ENCODE measurements at places on chromosomes 3 and 15. TPM values are rescaled to one million over a fixed set of nuclear protein-coding genes. Genes with fewer than 3 reads are reported as not detected.

- no peak for DNase-seq
- peak overlapping the region; percentile 79 for H3K4me3 ChIP-seq
- peak overlapping the region; percentile 94 for H3K27ac ChIP-seq
- no peaks in the 10 kb centered on the region for H3K36me3 ChIP-seq
- no peaks in the 10 kb centered on the region for H3K27me3 ChIP-seq
Measured at GRCh38 chr3:187746442-187747281, 1.4 kb upstream of the BCL6 start.

DNA sequence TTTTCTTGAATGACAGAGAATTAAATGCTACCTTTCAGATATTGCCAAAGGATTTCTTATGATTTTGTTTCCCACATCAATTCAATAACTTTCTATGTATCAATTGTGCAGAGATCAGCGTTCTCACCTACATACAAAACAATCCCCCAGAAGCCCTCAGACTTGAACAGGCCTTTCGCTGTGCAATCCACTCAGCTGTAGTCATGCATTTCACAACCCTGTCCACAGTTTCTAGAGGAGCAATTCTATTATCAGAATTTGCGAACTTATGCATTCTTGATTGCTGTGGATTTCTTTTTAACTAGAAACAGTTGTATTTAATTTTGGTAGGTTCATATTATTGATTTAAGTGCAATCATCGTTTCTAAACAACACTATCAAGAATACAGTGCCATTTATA lies 13.7 kb upstream of the ALCAM start:
- H3K27ac ChIP-seq = no peak overlapping the region
- no peak for DNase-seq
- no peak overlapping the region for H3K4me3 ChIP-seq
- peaks cover 3% of the 10 kb centered on the region for H3K4me1 ChIP-seq
- H3K36me3 ChIP-seq = no peaks in the 10 kb centered on the region
- no peaks in the 10 kb centered on the region for H3K27me3 ChIP-seq

DNA sequence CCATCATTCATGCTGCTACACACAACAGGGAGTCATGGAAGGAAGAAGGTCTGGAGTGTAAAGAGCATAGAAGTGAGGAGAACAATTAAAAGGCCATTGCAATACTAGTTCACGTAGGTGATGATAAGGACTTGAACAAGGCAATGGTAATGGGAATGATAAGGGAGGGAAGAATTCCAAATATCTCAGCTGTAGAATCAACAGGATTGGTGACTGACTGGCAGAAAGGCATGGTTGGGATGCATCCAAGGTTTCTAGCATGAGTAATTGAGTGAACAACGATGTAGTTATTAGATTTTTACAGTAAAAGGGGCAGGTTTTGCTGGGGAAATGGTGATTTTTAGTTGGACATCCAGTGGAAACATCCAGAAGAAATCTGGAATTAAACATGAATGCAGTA lies 2.4 kb upstream of the SEC62 start:
- no peak overlapping the region for H3K27ac ChIP-seq
- DNase-seq = no peak
- H3K4me3 ChIP-seq = no peak overlapping the region
- peaks cover 25% of the 10 kb centered on the region for H3K4me1 ChIP-seq

DNA sequence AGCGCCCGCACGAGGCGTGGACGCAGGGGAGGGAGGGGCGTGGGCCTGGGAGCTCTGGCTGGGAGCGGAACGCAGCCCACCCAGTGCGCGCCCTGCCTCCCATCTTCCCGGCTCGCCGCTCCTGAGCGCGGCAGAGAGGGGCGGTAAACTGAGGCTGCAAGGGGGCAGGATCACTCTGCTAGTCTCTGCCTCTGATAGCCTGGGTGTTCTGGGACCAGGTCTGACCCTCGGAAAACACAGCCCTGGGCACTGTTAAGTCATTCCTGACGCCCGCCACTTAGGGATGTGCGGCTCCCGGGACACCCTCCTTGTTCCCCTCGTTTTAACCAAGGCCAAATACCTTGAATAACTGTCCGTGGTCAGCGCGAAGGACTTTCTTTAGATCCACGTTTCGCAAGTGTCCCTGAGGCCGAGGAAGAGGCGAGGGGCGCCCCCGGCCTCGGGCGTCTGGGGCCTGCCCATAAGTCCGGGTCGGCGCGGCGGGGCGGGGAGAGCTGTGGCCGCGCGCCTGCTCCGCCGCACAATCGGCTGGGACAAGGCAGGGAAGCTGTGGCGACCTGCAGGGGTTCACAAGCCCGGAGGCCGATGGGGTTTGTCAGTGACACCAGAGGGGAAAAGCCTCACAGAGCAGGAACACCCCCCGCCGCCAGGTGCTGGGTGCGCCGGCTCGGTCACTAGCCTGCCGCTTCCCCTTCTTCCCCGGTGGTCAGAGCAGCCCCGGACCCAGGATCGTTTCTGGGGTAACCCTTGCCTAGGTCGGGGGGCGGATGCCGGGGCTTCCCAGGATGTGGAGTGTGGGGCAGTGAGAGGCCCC lies 1.5 kb downstream of the ITPKA start:
- no peaks in the 10 kb centered on the region for H3K27me3 ChIP-seq
- peak overlapping the region; percentile 69 for H3K4me3 ChIP-seq
- peaks cover 38% of the 10 kb centered on the region for H3K4me1 ChIP-seq

GRCh38 chr3:185406121-185406620 lies 43.2 kb downstream of the MAP3K13 start:
- H3K36me3 ChIP-seq = no peaks in the 10 kb centered on the region
- no peak for DNase-seq
- H3K27ac ChIP-seq = no peak overlapping the region

- H3K27me3 ChIP-seq = no peaks in the 10 kb centered on the region
- no peaks in the 10 kb centered on the region for H3K36me3 ChIP-seq
- no peak for DNase-seq
- H3K27ac ChIP-seq = no peak overlapping the region
- H3K4me1 ChIP-seq = no peaks in the 10 kb centered on the region
- H3K4me3 ChIP-seq = no peak overlapping the region
Measured at GRCh38 chr3:38738630-38739395, 77.2 kb downstream of the SCN10A start.

DNA sequence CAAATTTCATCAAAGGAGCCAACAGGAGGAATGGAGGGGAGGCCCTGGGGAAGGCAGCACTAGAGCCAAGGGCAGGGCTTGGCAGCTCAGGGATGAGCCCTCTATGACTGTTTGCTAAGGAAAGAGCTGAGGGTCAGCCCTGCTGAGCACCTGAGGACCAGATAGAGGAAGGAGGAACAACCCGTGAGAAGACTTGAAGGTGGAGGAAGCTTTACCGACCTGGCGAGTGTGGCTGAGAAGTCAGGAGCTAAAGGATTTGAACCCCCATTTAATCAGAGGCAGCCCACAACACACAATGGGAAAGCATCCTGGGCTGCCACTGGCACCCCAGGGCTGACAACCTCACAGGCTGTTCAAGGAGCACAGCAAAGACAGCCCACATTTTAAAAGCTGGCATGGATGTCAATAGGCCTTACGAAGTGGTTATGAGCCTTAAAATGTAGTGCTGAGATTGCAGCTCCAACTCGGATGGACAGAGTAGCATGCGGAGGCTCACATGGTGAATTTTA lies 20.7 kb upstream of the LRRC2 start:
- no peaks in the 10 kb centered on the region for H3K27me3 ChIP-seq
- DNase-seq = no peak
- no peak overlapping the region for H3K4me3 ChIP-seq
- no peaks in the 10 kb centered on the region for H3K36me3 ChIP-seq

- peaks cover 43% of the 10 kb centered on the region for H3K4me1 ChIP-seq
- H3K36me3 ChIP-seq = peaks cover 14% of the 10 kb centered on the region
- H3K27ac ChIP-seq = peak overlapping the region; percentile 72
- DNase-seq = no peak
- no peaks in the 10 kb centered on the region for H3K27me3 ChIP-seq
Measured at GRCh38 chr15:83904107-83905040, 250.5 kb downstream of the ADAMTSL3 start.

GRCh38 chr3:152961323-152961722 lies 126.4 kb downstream of the P2RY1 start:
- H3K27ac ChIP-seq = no peak overlapping the region
- H3K4me1 ChIP-seq = no peaks in the 10 kb centered on the region
- no peaks in the 10 kb centered on the region for H3K36me3 ChIP-seq
- no peak for DNase-seq
- no peaks in the 10 kb centered on the region for H3K27me3 ChIP-seq
- H3K4me3 ChIP-seq = no peak overlapping the region

GRCh38 chr3:117439812-117440211 lies 730.2 kb downstream of the TUSC7 start:
- no peak overlapping the region for H3K4me3 ChIP-seq
- H3K27me3 ChIP-seq = no peaks in the 10 kb centered on the region
- no peak overlapping the region for H3K27ac ChIP-seq
- H3K36me3 ChIP-seq = no peaks in the 10 kb centered on the region

GRCh38 chr3:177733936-177734335 lies 536.7 kb upstream of the TBL1XR1 start:
- H3K27ac ChIP-seq = no peak overlapping the region
- H3K27me3 ChIP-seq = no peaks in the 10 kb centered on the region
- peaks cover 7% of the 10 kb centered on the region for H3K4me1 ChIP-seq
- no peak overlapping the region for H3K4me3 ChIP-seq

GRCh38 chr15:66007663-66008262 lies 138.5 kb downstream of the RAB11A start:
- H3K27ac ChIP-seq = no peak overlapping the region
- H3K4me1 ChIP-seq = no peaks in the 10 kb centered on the region
- no peaks in the 10 kb centered on the region for H3K27me3 ChIP-seq
- DNase-seq = no peak
- H3K4me3 ChIP-seq = no peak overlapping the region

GRCh38 chr3:129575233-129575996 lies 31.1 kb downstream of the PLXND1 start:
- H3K4me1 ChIP-seq = peaks cover 28% of the 10 kb centered on the region
- H3K4me3 ChIP-seq = no peak overlapping the region
- DNase-seq = no peak
- no peaks in the 10 kb centered on the region for H3K27me3 ChIP-seq
- peaks cover 58% of the 10 kb centered on the region for H3K36me3 ChIP-seq

DNA sequence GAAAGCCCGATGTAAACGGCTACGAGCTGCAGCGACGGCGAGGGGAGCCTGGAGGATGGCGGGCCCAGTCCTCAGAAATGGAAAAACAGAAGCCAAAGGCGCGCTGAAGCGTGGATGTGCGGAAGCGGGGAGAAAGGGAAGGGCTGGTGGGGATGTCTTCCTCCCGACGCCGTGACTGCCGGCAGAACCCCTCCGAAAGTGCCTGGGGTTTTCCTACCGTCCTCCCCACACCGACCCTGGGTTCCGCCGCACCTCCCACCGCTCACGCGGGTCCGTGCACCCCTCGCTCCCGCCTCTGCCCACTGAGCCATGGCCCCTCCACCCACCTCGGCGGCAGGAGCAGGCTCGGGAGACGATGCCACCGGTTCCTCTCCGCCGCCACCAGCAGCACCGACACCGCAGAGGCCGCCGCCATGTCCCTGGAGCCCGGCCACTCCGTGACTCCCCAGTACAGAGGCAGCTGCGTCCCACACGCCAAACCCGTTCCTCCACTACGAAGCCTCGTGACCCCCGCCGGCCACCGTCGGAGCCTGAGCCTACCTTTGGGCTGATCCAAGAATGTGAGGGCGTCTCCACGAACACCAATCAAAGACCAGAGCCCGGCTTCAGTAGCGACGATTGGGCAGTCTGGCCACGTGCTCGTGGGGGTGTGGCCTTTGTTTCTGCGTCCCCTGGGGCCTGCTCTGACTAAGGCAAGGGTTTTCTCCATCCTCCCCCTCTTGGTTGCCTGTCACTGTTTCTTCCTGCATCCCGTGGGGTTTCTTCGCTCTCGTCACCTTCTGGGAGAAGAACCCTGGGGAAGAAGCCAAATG lies at the start of gene MCCC1:
TSS of gene MCCC1 (minus strand) at position 471 of the 812 bp plus-strand sequence. CDS start at position 415, 56 bp downstream.
- no peaks in the 10 kb centered on the region for H3K27me3 ChIP-seq
- H3K4me1 ChIP-seq = peaks cover 22% of the 10 kb centered on the region
- H3K27ac ChIP-seq = peak within 1 kb of the TSS; percentile 96
- H3K4me3 ChIP-seq = peak within 1 kb of the TSS; percentile 97
- H3K36me3 ChIP-seq = no peaks in the 10 kb centered on the region

- H3K27me3 ChIP-seq = no peaks in the 10 kb centered on the region
- H3K27ac ChIP-seq = no peak overlapping the region
- H3K4me1 ChIP-seq = peaks cover 1% of the 10 kb centered on the region
- no peak overlapping the region for H3K4me3 ChIP-seq
- no peaks in the 10 kb centered on the region for H3K36me3 ChIP-seq
Measured at GRCh38 chr3:146313746-146314111, 62.8 kb upstream of the PLSCR4 start.

DNA sequence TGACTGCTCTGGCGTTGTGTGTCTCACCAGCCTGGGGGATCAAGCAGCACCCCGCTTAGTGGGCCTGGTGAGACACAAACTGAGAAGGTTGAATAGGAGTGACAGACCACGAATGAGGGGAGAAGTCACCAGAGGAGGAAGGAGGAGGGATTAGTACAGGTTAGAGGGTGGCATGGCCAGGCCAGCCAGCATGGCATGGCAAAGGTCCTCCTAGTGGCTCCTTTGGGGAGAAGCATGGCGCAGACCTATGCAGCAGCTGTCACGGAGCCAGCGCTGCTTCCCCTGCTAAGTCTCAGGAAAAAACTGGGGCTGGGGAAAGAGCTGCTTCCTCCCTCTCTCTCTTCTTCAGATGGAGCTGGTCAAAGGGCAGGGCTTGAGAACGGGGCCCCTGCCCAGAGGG lies 48.6 kb downstream of the ZDHHC3 start:
- no peaks in the 10 kb centered on the region for H3K27me3 ChIP-seq
- H3K36me3 ChIP-seq = peaks cover 12% of the 10 kb centered on the region
- no peak overlapping the region for H3K27ac ChIP-seq
- H3K4me3 ChIP-seq = no peak overlapping the region

GRCh38 chr3:24220859-24221657 lies 273.6 kb downstream of the THRB start:
- H3K36me3 ChIP-seq = no peaks in the 10 kb centered on the region
- no peaks in the 10 kb centered on the region for H3K27me3 ChIP-seq
- peak overlapping the region; percentile 69 for H3K27ac ChIP-seq
- no peak overlapping the region for H3K4me3 ChIP-seq
- H3K4me1 ChIP-seq = peaks cover 64% of the 10 kb centered on the region

- H3K36me3 ChIP-seq = no peaks in the 10 kb centered on the region
- H3K4me1 ChIP-seq = no peaks in the 10 kb centered on the region
- H3K27ac ChIP-seq = no peak overlapping the region
- no peak overlapping the region for H3K4me3 ChIP-seq
Measured at GRCh38 chr15:99745370-99746086, 12.3 kb upstream of the LYSMD4 start.

DNA sequence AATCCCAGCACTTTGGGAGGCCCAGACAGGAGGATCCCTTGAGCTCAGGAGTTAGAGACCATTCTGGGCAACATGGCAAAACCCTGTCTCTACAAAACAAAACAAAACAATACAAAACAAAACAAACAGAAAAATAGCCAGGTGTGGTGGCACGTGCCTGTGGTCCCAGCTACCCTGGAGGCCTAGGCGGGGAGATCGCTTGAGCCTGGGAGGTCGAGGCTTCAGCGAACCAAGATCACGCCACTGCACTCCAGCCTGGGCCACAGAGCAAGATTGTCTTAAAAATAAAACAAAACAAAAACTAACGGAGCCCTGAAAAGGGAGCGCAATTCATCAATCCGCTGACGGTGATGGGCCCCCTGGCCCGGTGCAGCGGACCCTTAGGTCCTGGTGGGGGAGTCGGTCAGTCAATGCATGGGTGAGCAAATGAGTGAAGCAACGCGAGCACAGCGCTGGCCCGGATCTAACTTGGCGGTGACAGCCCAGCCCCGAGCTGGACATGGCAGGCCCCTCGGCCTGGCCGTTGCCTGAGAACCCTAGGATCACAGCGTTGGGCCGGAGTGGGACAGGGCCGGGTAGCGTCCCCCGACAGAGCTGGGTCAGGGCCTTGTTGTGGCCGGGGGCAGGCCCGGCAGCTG lies 52.4 kb upstream of the BLM start:
- H3K27me3 ChIP-seq = no peaks in the 10 kb centered on the region
- no peak for DNase-seq
- H3K36me3 ChIP-seq = no peaks in the 10 kb centered on the region

The MOBP gene
- total RNA-seq = not detected

The PLSCR5 gene
- not detected for total RNA-seq

The C3orf80 gene
- 0.26 TPM for total RNA-seq

The CRABP1 gene
- total RNA-seq = not detected

The ADPRH gene
- 13.3 TPM for total RNA-seq

The NPHP3 gene
- 28.3 TPM for total RNA-seq

The TRIM42 gene
- total RNA-seq = not detected

The SPINT1 gene
- 2.5 TPM for total RNA-seq

Data from esophagus muscularis mucosa (tissue), 4 donors.